Cardiac muscle cell (in vitro differentiated cells and primary cell): ENCODE measurements at places on chromosomes 2 and 18. TPM values are rescaled to one million over a fixed set of nuclear protein-coding genes. Genes with fewer than 3 reads are reported as not detected.

DNA sequence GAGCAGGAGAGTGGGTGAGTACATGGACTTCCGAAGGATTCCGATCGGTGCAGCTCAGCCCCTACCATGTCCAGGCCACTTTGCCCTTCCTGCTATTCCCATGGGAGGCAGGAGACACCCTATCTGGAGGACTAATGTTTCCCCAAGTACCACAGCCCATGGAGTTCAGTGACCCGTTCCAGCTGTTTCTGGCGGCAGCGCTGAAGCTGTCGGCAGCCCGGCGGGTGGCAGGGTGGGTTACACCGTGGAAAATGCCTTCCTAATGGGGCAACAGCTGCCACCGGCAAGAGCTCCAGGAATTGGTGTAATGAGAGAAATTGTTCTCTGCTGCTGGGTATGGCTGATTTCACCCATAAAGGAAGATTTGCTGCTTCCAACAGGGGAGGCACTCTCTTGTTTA is 98.3 kb downstream of the MYCN start:
- H3K4me1 ChIP-seq: no peaks in the 10 kb centered on the region
- DNase-seq: no peak
- no peaks in the 10 kb centered on the region for H3K27me3 ChIP-seq

D2HGDH gene
- polyA plus RNA-seq: 23.4 and 24.6 TPM in 2 replicates

DNA sequence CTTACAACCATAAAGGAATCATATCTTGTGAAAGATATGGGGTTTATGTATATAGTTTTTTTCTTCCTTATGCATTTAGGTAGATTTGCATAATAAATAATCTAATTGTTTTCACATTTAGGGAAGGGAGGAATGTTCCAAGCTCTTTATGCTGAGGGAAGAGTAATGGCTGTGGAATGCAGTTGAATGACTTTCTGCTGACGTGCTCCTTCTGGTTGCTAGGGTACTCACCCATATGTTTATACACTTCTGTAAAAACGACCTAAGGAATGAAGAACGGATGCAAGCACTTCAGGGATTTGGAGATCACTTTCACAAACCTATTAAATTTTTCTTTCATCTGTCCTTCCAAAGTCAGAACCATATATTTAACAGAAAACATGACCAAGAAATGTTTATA is 29.2 kb upstream of the PPP4R1 start:
- H3K27ac ChIP-seq: peak overlapping the region; percentile 59
- DNase-seq: peak; percentile 98
- H3K36me3 ChIP-seq: no peaks in the 10 kb centered on the region
- peaks cover 10% of the 10 kb centered on the region for H3K4me1 ChIP-seq
- H3K27me3 ChIP-seq: no peaks in the 10 kb centered on the region

MAL gene
- not detected in 2 replicates for polyA plus RNA-seq

- no peak overlapping the region for H3K27ac ChIP-seq
- no peaks in the 10 kb centered on the region for H3K36me3 ChIP-seq
- no peaks in the 10 kb centered on the region for H3K27me3 ChIP-seq
- no peak overlapping the region for H3K4me3 ChIP-seq
- H3K4me1 ChIP-seq: peaks cover 7% of the 10 kb centered on the region
Measured at GRCh38 chr2:201130524-201131186, 14.7 kb downstream of the CFLAR start.

GRCh38 chr2:200929334-200930249 is 33.9 kb downstream of the ORC2 start:
- H3K4me3 ChIP-seq: no peak overlapping the region
- H3K36me3 ChIP-seq: peaks cover 47% of the 10 kb centered on the region
- no peaks in the 10 kb centered on the region for H3K27me3 ChIP-seq
- H3K4me1 ChIP-seq: no peaks in the 10 kb centered on the region

NEDD4L gene
- 30.8 and 38.2 TPM in 2 replicates for polyA plus RNA-seq

ABHD1 gene
- 2.0 and 3.2 TPM in 2 replicates for polyA plus RNA-seq

- no peak overlapping the region for H3K27ac ChIP-seq
- H3K4me1 ChIP-seq: peaks cover 13% of the 10 kb centered on the region
- H3K27me3 ChIP-seq: peaks cover 10% of the 10 kb centered on the region
- H3K36me3 ChIP-seq: no peaks in the 10 kb centered on the region
Measured at GRCh38 chr18:76672627-76673026, 149.7 kb upstream of the ZNF236 start.

- DNase-seq: no peak
- H3K4me3 ChIP-seq: peak overlapping the region; percentile 72
- H3K27ac ChIP-seq: peak overlapping the region; percentile 94
- H3K27me3 ChIP-seq: no peaks in the 10 kb centered on the region
- H3K36me3 ChIP-seq: peaks cover 41% of the 10 kb centered on the region
Measured at GRCh38 chr2:219228911-219229304, 528 bp downstream of the ATG9A start.
